ENCODE measurements at places on chromosomes 1 and 21.

GRCh38 chr1:220241072-220241663, 31.1 kb downstream of the RAB3GAP2 start:
- DNase-seq, result no peak

DNA sequence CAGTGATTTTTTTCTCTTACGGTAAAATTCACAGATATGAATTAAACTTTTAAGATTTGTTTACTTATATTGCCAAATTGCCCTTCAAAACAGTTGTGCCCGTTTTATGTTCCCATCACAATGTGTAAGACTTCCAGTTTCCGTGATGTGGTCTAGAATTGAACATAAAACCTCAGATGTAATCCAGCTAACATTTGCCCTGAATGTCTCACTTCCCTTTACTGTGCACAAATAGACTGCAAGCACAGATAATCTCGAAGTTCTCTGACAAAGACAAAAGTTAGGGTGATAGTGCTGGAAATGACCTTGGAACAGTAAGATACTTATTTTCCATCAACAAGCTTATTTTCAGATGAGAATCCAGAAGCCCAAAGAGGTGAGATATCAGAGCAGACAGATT, 177.5 kb downstream of the ZZZ3 start:
- DNase-seq, result no peak

DNA sequence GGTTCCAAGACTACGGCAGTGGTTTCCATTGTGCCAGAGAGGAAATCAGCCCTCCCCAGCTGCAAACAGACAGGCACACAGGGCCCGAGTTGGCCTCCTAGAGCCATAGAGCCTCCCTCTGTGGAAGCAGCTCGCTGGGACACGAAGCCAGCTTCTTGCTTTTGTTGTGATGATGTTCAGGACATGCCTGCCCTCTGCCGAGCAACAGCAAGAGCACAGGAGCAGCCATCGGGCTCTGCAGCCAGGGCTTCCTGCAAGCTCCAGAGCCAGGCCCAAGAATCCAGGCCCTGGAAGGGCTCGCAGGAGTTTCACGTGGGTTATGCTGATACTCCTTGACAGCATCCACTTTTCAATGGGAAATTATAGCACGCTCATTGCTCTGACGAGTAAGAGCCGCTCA, 18.5 kb downstream of the NPHP4 start:
- no peak for DNase-seq

DNA sequence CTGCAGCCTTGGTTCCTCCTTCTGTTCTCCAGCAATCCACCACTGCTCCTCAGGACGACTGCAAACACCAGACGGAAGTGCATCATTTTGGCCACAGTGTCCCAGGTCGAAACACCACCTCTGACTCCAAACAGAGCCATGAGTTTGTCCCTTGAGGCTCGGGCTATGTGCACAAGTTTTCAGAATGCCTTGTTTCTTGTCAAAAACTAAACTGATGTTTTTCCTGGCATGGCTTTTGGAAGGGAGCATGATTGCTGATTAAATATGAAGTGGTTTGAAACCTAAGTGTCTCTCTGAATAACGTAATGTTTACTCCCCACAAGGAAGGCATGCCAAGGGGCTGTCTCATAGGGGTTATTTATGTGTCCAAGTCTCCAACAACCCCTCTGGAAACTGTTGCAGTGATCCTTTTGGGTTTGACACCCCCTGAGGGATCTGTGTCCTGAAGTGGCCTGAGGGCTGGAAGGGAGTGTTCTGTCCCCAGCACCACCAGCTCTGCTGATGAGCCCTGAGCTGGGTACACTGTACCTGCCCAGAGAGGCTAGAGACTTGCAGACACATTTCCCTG, 132.7 kb downstream of the PLPP3 start:
- no peak for DNase-seq

- no peak for DNase-seq
Measured at GRCh38 chr1:38027201-38028104, 14.9 kb downstream of the UTP11 start.

DNA sequence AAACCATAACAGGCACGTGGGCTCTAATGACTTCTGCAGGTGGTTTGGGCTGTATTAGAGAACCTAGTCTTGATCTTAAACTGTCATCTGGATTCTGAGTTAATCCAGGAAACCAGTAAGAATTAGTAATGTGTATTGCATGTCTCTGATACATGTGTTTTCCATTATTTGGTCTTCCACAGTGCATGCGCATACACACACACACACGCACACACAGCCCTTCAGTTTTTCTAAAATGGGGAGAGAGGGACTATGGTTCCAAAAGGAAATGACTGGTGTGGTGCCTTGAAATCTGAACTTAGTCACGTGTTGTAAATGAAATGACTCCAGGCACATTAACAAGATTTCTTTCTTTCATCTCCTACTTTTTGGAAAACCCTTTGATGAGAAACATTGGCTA, 67.6 kb downstream of the OLFML2B start:
- no peak for DNase-seq

DNA sequence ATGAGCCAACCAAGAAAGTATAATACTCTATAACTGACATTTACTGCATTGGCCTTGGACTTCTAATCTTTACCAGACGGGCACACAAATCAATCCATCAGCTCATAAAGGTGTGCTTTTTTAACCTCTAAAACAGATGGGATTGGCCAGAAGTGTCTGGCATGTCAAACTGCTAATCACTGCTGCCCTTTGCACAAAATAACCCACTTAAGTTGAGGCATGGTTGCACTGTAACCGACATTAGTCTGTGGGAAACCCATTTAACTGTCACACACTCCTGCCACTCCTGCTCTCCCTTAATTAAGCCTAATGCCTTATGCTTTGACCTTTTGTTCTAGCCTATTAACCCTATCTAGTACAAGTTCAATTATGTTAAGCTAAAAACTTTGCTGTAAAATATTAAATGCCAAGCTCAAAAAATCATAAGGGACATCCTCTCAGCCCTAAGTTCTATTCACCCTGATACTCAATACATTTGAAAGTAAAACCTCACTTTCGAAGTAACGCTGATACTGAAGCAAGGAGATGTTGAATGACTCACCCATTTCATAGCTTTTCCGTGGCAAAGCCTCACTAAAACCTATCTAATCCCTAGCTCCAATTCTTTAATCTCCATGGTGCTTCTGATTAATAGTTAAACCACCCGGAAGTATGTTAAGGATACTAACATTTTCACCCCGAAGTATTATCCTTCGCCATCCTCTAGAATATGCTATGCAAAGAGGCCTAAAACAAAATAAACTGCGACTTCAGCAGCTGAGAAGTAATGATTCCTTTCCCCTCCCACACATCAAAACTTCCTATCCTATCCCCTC, 12.9 kb downstream of the NRIP1 start:
- peak; percentile 59 for DNase-seq

GRCh38 chr1:41454406-41454805, 30.1 kb downstream of the EDN2 start:
- DNase-seq, result no peak

GRCh38 chr1:77342745-77343144, 60.9 kb downstream of the AK5 start:
- DNase-seq, result no peak

DNA sequence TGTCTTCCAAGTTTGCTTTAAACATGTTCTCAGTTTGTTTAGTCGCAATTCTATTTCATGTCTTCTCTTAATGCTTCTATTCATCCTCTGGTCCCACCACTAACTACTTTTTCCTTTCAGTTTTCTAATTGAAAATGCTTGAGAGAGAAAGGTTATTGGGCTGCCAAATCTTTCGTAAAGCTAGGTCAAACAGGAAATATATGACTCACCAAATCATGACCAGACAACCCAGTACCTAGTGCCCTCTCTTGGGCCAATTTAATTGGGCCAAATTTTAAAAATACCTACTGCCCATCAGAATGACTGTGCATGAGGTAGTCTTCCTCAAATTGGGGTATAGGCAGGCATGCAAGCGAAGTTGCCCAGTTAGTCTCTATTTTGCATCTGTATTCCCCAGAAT, 295.4 kb upstream of the PBX1 start:
- no peak for DNase-seq

GRCh38 chr1:230772457-230773395, 25.5 kb downstream of the CAPN9 start:
- no peak for DNase-seq

GRCh38 chr1:183821889-183822611, 17.1 kb downstream of the RGL1 start:
- DNase-seq, result no peak

DNA sequence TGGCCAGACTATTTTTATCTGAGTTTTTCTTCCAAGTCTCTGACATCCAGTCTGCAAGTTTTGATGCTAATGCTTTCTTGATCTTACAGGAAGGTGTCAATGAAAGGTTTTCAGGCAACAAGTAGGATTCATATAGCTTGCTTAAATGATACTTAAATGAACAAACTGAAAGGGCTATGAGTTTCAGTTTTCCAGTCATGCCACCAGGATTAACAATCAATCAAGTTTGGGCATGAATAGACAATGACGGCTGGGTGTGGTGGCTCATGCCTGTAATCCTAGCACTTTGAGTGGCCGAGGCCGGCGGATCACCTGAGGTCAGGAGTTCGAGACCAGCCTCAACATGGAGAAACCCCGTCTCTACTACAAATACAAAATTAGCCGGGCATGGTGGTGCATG, 34.3 kb upstream of the SLC16A1 start:
- no peak for DNase-seq

- DNase-seq, result no peak
Measured at GRCh38 chr1:85025940-85026339, 22.4 kb downstream of the MCOLN3 start.

GRCh38 chr1:101188331-101188730, 48.5 kb upstream of the S1PR1 start:
- DNase-seq, result peak; percentile 45

- no peak for DNase-seq
Measured at GRCh38 chr1:91913018-91913417, 27.1 kb upstream of the TGFBR3 start.

- no peak for DNase-seq
Measured at GRCh38 chr1:75696000-75696399, 28.5 kb upstream of the ACADM start.

DNA sequence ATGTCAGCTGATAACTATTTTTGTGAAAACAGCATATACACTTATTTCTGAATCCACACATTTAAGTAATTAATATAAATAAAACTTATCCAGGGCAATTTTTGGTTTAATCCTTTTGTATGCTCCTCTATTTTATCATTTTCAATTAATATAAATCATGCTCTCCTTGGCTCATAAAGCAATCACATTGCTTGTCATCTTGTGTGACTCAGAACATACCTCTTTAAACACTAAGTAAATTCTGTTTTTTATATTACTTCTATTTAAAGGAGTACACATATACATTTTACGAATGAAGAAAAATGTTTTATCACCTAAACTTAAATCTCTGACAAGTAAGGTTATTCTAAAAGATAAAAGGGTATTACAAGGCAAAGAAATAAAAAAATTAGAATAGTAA, 175.3 kb downstream of the USH2A start:
- DNase-seq, result no peak

- DNase-seq, result no peak
Measured at GRCh38 chr1:230869500-230869899, 1.2 kb upstream of the C1orf198 start.

DNA sequence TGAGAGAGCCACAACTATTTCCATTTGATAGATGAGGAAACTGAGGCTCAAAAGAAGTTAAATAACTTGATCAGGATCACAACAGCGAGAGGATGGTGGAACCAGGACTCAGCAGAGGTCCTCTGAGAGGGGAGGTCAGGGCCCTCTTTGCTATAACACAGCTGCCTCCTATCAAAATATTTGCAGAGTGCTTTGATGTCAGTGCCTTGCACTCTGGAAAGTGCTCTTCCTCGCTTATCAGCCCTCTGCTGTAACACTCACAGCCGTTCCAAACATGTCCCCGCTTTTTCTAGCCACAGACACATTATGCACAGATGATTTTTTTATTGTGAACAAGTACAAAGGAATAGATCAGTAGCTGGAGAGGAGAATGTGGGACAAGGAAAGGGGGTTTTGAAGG, 71.8 kb upstream of the ARHGAP29 start:
- no peak for DNase-seq

GRCh38 chr21:45455674-45456583, 51.0 kb downstream of the COL18A1 start:
- no peak for DNase-seq

DNA sequence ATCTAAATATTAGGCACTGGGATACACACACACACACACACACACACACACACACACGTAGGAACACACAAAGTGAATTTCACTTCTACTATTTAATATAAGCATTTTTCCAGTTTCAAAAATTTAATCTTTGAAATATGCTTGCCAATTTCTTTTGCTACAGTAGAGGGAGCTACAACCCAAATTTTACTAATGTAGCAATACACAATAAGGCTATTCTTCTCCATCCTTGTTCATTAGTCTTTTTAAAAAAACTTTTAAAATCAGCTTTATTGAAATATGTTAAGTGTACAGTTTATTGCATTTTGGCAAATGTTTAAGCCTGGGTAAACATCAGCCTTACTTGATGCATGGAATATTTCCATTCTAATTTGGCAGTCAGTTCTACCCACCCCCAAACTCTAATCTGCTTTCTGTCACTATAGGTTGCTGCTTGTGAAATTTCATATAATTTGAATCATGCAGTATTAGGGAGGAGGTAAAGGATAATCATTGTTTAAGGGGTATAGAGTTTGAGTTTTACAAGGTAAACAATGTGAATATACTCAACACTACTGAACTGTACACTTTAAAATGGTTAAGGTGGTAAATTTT, 93.0 kb upstream of the TENT5C start:
- DNase-seq, result no peak

DNA sequence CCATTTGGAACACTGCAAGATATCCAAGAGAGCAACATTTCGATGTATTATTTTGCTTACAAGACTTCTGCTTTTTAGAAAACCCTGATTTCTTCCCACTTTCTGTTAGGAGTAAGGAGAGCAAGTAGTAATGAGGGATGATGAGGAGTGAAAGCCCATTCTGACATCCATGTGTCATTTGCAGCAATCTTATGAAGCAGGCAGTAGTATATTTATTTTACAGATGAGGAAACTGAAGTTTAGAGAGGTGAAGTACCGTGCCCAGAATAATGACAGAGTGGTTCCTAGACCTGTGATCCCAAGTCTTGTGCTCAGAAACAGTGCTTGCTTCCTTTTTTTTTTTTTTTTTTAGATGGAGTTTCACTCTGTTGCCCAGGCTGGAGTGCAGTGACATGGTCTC, 7.1 kb upstream of the ZSCAN20 start:
- DNase-seq, result no peak

DNA sequence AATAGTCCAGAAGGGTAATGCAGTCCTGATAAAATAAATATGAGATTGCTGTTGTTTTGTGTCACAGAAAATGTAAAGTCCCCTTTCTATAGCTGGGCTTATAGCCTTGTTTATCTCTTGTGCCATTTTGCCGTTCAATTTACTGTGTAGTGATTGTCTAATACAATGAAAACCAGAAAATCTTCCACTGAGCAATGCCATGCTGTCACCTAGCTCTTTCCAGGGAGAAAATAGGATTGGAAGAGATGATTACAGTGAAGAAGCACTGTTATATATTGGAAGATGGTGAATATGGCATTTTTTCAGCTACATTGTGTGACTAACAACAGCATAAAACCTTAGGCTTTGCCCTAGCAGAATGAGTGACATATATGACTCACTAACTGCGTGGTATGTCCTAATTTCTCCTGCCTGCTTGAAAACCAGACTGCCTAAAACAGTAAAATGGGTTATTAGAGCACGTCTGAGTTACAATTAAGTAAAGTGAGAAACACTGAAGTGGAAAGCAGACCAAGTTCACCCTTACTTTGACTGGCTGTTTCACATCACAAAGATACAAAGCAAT, 332.4 kb upstream of the ZP4 start:
- peak; percentile 46 for DNase-seq
